ENCODE measurements at places on chromosomes 7 and 10.

DNA sequence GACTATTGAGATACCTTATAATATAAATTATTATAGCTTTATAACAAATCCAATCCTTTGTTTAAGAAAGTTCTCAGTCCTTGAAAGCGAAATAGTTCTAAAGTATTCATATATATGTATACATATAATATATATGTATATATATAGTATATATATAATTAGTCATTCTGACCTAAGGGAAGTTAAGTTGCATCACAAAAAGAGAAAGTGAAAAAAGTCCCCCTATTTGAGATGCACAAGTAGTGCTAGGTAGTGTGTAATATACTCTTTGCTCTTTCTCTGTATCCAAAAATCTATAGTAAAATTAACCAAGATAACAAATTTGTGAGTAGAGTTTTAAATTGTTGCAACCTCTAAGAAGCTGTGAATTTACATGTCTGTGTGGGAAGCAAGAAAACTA is 13.3 kb upstream of the IFIT1B start:
- DNase-seq, result no peak

DNA sequence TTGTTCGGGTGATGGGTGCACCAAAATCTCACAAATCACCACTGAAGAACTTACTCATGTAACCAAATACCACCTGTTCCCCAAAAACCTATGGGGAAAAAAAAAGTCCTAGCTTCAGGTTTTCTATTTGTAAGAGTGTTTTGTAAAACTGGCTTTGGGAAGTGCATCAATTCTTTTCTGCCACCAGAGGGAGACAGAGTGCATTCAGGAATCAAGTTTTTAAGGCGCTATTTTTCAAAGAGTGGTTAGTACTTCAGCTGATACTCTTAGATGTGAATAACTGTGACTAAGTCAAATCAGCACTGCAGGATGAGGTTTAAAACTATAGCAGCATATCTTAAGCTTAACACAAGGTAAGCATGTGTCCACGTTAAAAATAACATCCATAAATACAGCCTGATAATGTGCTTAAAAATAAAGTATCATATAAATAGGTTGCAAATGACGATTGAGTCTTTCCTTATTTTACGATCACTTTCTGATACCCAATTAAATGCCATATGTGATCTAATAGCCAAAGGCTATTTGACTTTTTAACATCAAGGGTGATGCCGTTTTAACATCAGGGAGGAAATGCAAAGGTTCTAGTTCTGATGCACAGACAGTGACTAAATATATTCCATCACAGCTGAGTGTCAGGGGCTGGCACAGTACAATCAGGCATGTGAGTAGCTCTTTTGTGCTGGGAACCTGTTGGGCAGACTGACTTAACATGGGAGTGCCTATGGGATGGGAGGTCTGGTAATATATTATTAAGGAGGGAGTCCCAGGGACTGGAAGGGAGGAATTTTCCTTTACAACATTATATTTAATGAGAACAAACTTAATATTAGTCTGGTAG is 10.6 kb upstream of the LYZL2 start:
- DNase-seq, result no peak

- DNase-seq, result peak; percentile 80
Observed at GRCh38 chr7:2982831-2983230, 60.8 kb downstream of the CARD11 start.

GRCh38 chr10:63627396-63627795 is 106.2 kb downstream of the REEP3 start:
- DNase-seq, result no peak

- DNase-seq, result peak; percentile 24
Observed at GRCh38 chr10:124003070-124003419, 90.4 kb downstream of the CHST15 start.

- peak; percentile 76 for DNase-seq
Observed at GRCh38 chr10:98425511-98426352, 10.8 kb upstream of the PYROXD2 start.

GRCh38 chr10:113930482-113931057 is 76.1 kb downstream of the NHLRC2 start:
- DNase-seq, result no peak
